ENCODE measurements at places on chromosomes 5 and 9.

DNA sequence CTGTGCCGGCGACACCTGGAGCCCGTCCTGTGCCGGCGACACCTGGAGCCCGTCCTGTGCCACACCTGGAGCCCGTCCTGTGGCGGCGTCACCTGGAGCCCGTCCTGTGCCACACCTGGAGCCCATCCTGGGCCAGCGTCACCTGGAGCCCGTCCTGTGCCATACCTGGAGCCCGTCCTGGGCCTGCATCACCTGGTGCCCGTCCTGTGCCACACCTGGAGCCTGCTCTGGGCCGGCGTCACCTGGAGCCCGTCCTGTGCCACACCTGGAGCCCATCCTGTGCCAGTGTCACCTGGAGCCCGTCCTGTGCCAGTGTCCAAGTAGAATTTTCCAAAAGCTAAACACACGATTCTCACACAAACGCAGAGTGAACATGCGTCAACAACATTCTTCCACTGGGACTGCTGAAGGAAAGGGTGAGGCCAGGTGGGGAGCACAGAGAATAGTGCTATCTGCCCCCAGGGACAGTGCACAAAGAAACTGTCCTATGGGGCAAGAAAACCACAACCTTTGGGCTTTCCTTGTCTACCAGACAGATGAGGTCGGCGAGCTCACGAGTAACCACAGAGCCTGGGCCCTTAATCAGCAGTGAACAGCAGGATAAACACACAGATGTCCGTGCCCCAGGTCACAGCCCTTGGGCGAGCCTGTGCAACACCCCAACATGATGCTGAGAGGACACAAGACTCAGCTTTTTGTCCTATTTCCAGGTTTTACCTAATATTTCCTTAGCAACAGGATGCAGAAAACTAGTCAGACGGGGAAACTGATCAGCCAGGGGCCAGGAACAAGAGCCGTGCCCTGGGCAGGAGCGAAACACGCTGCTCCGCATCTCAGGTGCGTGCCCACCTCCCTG is 7.9 kb downstream of the QSOX2 start:
- DNase-seq, result no peak

GRCh38 chr5:150321211-150321610 is 18.5 kb upstream of the ARSI start:
- no peak for DNase-seq

- DNase-seq, result peak; percentile 45
Observed at GRCh38 chr9:114389612-114390368, 2.0 kb upstream of the AKNA start.

DNA sequence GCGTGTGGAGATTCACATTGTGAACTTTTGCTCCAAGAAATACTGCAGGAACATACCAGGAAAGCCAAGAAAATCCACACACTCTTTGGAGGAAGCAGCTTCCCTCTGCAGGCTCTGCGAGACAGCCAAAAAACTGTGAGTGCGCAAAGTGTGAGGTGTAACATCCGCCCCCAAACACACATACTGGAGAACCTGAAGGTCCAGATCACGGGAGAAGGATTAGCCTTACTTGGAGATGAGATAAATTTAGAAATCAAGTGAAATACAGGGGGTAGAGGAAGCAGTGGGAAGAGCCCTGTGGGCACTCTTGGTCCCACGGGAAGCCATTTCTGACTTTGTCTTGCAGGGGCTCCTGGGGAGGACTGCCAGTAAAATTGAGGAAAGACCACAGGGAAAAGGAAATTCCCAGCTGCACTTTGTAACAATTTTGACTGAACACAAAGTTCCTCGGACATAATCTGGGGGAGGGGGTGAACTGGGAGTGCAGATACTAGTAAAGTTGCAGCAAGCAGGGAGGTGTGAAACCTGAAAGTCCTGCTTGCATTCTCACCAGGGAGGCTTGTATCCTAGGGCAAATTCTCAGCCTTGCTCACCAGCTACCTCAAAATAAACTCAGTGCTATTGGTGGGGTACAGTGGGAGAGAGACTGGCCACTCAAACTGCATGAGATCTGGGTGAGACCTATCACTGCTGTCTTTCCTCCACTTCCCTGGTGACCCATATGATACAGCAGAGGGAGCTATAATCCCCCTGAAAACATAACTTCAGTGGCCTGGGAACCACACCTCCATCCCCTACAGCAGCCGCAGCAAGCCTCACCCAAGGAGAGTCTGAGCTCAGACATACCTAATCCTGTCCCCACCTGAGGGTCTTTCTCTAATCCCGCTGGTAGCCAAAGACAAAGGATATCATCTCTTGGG is 109.1 kb downstream of the ALDH1A1 start:
- no peak for DNase-seq

GRCh38 chr5:133367984-133368383 is 244.4 kb downstream of the FSTL4 start:
- DNase-seq, result no peak

DNA sequence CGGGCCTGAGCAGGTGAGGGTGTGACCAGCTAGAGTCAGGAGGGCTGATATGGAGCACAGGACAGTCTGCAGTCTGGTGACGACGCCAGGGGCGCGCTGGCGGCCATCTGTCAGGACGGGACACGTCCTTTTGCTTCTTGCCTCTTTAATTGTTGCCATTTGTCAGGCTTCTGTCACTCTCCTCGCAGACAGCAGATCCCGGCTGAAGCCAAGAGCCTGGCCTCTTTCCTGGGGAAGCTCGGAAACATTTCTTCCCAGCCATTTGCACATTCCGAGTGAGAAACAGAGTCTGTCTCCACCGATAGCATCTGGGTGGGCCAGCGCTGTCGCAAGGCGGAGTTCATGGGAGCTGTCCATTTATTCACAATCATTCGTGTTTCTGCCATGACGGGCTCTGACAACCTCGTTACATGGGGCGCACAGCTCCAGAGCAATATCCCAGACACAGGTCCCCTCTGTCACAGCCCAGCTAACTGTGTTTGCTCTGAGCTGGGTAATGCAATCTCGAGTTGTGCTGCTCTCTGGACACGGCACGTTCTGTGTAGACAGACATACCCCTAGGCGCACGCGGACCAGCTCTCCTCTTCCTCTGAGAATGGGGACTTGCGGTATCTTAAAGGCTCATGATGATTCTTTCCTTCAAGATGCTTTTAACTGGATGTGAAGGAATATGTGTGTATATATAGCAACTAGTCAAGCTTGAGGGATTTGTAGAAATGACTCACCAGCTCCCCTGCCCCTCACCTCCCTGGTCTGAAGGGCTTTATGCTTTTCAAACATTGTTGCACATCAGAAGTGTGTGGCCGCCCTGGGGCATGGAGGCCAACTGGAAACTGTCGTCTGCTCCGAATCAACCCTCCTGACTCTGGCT is 105.3 kb upstream of the FCN2 start:
- no peak for DNase-seq

- DNase-seq, result no peak
Observed at GRCh38 chr5:55063220-55063863, 39.1 kb upstream of the GZMA start.

DNA sequence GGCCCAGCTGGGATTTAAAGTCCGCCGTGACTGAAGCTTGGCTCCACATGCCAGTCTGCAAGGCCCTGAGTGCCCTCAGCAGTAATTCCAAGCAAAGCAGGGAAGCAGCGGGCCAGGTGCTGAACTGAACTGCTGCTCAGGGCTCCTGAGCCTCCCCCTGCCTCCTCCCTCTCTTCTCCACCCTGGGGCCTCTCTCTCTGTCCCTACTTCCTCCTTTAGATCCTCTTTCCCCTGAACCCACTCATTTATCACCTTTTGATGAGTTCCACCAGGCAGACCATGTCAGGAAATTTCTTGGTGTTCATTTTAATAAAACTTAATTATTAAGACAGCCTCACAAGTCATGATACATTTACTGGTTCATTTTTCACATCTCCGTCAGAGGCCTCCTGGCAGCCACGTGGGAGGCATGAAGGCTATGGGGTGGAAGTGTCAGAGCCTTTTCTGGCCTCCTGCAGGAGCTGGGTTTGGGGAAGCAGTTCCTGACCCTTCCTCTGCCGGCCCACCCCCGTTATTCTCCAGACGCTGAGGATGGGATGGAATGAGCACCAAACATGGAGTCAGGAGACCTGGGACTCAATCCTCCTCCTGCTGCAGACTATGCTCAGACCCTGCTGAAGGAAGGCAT is 32.2 kb upstream of the KCNIP1 start:
- DNase-seq, result no peak

- DNase-seq, result no peak
Observed at GRCh38 chr9:135230817-135231520, 143.5 kb downstream of the OLFM1 start.

- DNase-seq, result no peak
Observed at GRCh38 chr5:72458407-72458806, 48.8 kb downstream of the ZNF366 start.

DNA sequence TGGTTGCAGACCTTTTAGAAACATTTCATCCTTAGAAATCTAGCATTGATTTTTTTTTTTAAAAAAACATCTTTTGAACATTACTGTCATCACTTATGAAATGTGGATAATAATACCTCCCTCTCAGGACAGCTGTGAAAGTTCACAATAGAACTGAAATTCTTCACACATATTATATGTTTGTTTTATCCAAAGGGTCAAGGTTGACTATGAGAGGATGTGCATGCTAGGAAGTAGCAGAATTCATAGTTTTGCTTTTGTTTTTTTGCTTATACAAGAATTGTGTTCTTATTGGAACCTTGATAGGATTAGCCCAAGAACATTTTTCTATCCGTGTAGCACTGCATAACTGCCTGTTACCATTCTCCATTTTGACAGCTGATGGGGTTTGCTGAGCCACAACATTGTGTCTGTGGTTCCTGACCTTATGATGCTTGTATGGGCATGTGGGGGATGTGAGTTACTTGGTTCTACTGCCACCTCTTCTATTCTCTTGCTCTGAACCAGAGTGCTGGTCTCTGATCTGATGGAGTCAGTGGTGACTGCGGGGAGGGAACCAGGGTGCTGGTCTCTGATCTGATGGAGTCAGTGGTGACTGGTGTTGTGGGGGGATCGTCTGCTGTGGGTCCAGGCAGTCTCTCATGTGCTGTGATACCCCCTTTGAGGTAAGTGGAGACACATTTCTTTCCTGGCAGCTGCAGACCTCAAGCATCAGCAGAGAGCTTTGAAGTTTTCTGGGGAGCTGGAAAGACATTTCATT is 27.1 kb upstream of the ACTBL2 start:
- no peak for DNase-seq

GRCh38 chr5:39670955-39671354 is 246.2 kb upstream of the DAB2 start:
- no peak for DNase-seq

DNA sequence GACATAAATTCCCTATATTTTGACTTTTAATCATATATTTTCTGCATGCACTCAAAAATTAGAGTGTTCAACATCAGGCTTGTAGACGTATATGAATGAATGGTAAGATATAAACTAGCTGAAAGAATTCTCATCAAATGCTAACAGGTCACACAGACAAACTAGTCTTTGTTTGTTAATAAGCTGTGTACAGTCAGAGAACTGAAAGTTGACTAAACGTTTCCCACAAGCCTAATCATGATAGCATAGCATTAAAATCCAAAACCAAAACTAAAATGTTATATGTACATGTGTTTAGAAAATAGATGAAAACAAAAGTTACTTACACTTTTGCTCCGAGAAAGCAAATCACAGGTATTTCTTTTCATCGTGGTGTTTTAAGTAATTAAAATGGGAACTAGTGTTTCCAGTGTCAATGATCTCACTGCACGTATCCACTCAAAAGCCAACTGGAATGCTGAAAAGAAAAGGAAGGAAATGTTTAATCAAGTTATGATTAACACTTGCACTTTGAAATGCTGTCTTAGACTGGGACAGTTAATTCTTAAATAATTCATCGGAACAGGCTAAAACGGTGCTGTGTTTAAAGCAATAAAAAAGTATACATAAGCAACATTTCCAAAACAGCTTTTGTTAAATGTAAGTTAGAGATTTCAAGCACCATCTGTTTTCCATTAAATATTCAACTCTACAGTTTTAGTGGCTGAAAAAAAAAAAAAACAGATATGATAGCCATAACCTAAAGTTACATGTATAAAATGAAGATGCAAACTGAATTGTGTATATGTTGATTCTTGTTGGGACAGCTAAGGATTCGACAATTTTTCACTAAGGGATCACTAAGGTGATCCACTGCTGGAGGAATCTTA is 291.9 kb upstream of the PDE4D start:
- no peak for DNase-seq

DNA sequence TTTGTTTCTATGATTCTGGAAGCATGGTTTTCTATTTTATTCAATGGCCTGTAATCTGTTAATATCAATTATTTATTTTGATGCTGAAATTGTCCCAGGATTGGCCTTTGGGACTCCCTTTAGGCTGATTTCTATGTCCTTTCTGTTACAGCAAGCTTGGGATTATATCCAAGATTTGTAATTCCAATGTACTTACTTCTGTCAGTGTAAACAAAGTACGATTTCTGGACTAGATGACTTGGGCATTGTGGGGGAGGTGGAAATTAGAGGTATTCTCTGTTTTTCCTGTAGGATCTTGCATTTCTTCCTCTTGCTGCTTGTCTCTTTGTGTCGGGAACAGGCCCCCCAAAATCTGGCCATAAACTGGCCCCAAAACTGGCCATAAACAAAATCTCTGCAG is 3.7 kb downstream of the PCDHGA12 start:
- DNase-seq, result no peak

DNA sequence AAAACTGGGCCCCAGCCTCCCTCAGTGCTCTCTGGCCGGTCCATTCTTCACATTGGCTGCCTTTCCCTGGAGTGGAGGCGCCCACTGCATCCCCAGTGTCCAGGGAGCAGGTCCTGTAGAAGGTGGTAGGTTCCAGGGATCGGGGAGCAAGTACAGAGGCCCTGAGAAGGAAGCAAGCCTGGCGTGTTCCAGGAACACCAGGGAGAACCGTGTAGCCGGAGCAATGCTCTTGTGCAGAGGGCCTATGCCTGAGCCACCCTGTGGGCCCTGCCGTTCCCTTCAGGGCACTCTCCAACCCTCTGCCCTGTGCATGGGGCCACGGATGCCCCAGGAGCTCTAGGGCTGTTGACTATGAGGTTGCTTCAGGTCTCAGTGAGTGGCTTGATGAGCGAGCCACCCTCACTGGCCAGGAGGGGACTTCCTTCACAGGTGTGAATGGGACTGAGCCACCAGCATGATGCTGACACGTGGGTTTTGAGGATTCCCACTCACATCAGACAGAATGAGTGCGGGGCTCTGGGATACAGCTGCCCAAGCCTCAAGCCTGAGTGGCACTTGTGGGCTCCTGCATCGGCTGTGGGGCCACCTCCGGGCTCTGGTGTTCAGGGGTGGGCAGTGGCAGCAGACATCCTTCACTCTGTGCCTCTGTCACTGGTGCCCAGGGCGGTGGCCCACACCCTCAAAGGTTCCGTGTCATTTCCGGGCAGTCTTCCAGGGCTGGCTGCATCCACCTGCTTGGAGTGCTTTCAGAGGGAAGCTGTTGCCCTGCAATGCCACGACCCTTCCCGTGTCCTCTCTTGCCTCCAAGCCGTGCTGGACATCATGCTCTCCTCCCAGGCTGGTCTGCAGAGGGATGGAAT is 54.4 kb downstream of the ADAMTS2 start:
- DNase-seq, result no peak

GRCh38 chr5:180424094-180424493 is 70.1 kb upstream of the CNOT6 start:
- DNase-seq, result no peak

- DNase-seq, result peak; percentile 35
Observed at GRCh38 chr5:43661102-43661501, 58.1 kb downstream of the NNT start.
